ENCODE measurements at places on chromosomes 3 and 15.

DNA sequence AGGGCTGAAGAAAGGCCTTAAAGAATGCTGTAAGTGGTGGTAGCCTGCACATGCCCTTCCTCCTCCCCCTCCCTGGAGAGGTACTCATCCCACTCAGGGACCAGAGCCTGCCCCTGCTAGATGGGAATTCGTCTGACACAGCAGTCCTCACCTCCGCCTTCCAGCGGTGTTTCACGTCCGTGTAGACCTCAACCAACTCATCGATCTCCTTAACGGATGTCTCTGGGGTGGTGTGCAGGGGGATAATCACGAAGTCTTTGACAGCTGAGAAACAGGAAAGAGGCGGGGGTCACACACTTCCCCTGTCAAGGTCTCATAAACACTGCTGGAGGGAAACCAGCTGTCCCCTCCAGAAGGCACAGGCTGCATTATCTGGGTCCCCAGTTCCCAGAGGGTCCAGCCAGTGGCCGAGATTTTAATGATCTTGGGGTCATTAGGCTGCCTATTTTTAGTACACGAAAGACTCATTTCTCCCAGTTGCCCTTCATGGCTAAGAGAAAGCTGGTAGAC is 9.9 kb downstream of the DNASE1L3 start:
- DNase-seq, result no peak

GRCh38 chr15:98543237-98543636 is 105.1 kb upstream of the IGF1R start:
- DNase-seq, result no peak

GRCh38 chr3:104566054-104566453 is 800.7 kb upstream of the ALCAM start:
- no peak for DNase-seq

GRCh38 chr3:66665021-66665695 is 164.3 kb upstream of the LRIG1 start:
- DNase-seq, result no peak

GRCh38 chr3:172031996-172032395 is 7.4 kb upstream of the FNDC3B start:
- DNase-seq, result no peak

GRCh38 chr15:66907826-66908743 is 157.3 kb upstream of the SMAD3 start:
- no peak for DNase-seq
